Stimulated activated CD4-positive, alpha-beta T cell treated with anti-CD3 and anti-CD28 coated beads, TNF-alpha, amount 100 ng/mL, for 1 hour (primary cell): ENCODE measurements at places on chromosomes 1 and 21.

DNA sequence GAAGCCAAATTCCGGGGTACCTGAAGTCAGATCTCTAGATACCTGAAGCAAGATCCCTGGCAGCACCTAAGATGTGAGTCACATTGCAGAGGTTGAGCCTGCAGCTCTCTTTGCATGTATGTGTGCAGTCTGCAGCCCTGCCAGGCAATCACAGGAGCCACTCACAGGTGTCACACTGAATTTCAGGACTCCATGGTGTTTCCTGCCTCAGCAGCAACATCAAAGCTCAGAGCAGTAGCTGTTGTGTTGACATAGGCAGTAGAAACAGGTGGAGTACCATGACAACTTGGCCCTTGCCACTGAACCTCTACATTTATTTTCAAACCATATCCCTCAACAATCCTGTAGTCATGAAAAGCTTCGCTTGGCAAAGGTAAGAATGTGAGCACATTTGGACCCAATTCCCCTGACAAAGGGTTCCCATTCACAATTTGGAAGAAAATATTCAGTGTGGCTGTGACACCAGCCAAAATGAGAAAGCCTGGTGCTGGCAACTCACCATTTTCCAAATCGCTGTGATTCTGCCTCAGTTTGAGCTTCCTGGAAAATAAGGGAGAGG, 419.8 kb upstream of the NFIA start:
- no peak for DNase-seq

- DNase-seq: no peak
These were observed 175.2 kb downstream of the DSCAM start for GRCh38 chr21:40671716-40672115.

DNA sequence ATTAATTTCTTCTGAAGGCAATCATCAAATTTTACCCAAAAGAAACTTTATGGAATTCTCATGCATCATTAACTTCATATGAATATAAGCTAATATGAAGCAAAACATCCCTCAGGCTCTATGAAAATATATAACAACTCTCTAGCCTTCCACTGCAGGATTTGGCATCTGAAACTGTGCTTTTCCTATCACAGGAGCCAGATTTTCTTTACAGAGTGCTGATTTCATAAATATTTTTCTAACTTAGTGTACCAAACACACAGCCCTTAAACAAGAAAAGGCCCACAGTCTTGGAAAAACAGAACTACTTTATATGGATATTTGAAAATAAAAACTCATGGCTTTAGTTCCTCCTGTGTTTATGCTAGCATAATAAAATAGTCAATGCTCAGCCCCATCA, 559.5 kb upstream of the CHRM3 start:
- no peak for DNase-seq

DNA sequence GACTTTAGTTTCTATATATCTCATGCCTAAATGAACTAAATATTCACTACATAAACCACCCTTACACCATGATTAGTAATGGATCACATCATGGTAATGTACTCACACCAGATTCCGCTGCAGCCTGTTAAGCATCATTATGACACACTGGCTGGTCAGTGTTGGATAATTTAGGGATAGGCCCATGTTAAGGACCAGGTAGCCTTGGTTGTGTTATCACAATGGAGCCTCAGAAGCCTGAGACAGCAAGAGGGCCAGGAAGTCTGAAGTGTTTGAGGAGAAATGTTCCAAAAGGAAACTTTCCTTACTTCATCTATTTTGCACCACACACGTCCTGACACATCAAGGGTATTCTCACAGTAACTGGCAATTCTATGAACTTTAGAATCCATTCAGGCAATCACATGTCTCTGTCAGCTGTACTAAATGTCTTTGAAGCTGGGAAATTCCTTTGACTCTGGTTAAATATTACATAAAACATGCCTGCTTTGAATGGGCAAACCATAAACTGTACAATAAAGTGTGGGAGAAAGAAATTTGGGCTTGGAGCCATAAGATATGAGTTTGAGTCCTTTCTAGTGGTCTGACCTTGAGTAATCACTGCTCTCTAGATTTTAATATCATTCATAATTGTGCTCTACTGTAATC, 105.3 kb upstream of the DPT start:
- no peak for DNase-seq

GRCh38 chr1:7442036-7442435, 329.1 kb upstream of the VAMP3 start:
- DNase-seq: no peak

DNA sequence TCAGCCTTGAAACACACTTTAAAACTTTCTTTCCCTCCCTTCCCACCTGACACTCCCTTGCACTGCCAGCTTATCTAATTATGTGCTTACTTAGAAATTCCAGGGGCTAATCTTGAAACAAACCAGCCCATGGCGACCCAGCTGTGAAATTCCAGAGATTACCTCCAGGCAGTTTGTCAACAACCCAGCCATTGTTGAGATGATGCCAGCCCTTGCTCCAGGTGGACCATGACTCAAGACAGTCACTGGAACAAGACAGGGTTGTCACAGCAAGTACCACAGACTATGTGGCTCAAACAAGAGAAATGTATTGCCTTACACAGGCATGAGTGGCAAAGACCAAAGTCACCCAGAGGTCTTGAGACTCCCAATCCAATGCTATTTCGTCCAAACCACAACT, 7.9 kb downstream of the FYB2 start:
- no peak for DNase-seq

- no peak for DNase-seq
These were observed 45.3 kb downstream of the PKP1 start for GRCh38 chr1:201328576-201328975.

DNA sequence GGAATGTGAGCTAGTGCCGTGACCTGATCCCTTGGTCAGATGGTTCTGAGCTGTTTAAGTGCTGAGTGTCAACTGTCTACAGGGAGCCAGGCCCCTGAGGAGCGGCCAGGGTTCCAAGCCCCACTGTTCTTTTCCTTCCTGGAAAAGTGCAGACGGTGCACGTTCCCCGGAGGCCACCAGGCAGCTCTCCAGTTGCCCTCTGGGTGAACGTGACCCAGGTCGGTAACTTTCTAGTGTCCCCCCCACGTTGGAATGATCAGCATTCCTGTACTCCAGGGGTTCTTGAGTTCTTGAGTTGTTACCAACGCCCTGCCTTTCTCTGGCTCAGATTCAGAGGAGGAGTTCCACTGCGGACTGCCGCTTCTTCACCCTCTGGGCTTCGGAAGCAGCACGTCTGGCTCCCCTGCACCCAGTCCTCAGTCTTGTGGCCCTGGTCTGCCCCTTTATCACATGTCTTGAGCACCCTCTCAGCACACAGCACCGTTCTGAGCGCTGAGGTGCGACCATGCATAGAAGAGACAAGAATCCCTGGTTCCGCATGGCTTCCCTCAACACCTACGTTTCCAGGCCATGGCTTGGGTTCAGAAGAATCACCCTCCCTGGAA, 131.5 kb downstream of the DHRS3 start:
- no peak for DNase-seq

- DNase-seq: no peak
These were observed 164.4 kb downstream of the NTPCR start for GRCh38 chr1:233114860-233115259.

DNA sequence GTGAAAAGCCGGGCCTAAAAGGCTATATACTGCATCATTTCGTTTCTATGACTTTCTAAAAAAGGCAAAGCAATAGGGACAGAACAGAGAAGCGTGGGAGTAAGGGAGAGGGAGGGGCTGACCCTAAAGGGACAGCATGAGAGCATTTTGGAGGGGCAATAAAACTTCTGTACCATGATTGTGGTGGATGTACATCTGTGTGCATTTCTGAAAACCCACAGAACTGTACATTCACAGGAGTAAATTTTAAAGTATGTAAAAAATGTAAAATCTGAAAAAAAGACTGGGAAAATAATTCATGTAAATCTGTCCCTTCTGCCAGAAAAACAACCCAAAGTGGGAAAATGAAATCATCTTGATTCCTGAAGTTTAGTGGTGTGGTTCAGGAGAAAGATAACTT, 235.4 kb downstream of the CENPF start:
- DNase-seq: no peak

DNA sequence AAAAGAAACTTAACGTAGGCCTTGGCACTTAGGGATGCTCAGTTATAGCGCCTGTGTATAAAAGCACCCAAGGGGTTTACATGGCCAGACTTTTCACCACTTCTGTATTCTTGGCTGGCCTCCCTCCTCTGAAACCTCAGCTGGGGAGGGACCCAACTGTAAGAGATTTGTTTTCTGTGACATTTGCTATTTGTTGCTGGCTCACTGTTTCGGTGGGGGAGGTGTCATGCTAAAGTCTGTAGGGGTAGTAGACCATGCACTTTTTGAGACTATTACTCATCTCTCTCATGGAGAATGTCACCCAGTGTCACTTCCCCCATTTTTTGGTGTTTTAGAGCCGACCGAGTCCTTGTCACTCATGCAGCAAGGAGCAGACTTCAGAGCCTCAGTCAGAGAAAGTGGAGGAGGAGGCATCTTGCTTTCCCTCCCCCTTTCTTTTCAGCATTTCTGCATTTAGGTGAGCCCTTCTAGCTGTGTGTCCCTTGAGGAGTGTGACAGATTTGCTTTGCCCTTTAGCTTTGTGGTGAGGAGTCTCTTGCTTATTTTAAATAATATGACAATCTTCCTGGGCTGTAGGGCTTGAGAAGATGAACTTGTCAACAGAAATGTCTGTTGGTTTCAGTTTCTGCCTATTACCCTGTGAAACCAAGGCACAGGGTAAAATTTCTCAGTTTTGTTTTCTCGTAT, 160.1 kb downstream of the FASLG start:
- DNase-seq: no peak
